Stimulated activated CD8-positive, alpha-beta memory T cell treated with anti-CD3 and anti-CD28 coated beads, Interleukin-15, amount 100 ng/mL, for 1 hour (primary cell): ENCODE measurements at places on chromosomes 5 and 9.

- DNase-seq = no peak
These were observed 145.4 kb upstream of the RAD23B start for GRCh38 chr9:107137495-107138202.

DNA sequence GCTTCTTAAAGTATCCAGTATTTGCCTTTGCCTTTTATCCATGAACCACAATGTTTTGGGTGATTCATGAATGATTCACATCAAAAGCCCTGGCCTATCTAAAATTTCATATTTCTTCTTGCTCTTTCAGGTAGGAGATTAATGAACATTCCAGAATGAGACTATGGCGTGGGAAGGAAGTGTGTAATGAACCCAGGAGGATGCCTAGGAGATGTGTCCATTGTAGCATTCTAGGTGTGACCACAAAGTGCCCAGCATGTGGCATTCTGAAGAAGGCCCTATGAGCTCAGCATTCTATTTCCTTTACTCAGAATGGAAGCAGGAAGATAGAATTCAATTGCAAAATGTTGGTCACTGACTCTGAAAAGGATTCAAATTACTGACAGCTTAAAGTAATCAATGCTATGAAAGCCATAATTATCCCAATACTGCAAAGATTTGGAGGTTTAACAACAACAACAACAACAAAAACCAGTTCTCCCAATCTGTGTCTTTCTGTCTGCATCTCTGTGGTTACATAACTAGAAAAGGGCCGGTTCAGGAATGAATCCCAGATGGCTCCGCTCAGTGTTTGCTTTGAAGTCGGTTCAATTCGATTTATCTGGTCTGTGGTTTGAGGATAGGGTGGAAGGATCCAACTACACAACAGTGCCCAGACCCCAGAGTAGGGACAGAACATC lies 126.7 kb downstream of the FOXD1 start:
- DNase-seq = no peak

DNA sequence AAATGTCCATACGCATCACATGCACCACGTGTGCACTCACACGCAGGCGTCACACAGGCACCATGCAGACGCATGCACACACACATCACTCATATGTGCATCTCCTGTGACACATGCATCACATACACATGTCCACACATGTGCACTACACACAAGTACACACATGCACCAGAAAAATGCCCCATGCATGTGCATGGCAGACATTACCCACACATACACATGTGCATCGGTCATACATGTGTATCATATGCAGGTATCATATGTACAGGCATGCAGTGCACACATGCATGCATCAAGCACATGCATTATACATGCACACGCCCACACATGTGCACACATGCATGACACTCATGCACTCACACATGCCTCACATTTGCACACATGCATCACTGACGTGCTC lies 26.1 kb downstream of the ADAMTS2 start:
- DNase-seq = no peak

GRCh38 chr5:55073211-55073610 lies 29.2 kb upstream of the GZMA start:
- no peak for DNase-seq

DNA sequence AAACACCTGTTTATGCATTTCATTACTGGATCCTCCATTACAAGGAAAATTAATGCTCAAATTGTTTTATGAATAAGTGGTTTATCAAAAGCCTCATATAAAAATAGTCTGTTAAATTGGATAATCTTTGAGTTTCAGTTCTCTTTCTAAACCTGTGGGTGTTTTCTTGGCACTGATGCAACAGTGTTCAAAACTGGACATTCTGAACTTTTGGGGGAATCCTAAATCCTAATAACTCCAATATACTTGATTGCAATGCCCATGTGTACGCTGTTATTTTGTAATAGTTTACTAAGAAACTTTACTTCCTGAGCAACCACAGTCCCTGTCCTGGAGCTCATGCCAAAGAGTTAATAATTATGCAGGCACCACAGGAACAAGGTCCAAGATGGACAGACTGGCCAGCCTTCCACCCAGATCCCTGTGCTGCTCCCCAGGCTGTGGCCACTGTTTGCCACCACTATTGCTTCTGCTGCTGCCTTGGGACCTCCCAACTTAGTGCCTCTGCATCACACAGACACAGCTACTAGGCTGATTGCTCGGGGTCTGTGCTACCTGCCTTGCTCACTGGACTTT lies 14.0 kb downstream of the IRGM start:
- DNase-seq = no peak

GRCh38 chr5:180523629-180524466 lies 29.7 kb downstream of the CNOT6 start:
- DNase-seq = no peak

DNA sequence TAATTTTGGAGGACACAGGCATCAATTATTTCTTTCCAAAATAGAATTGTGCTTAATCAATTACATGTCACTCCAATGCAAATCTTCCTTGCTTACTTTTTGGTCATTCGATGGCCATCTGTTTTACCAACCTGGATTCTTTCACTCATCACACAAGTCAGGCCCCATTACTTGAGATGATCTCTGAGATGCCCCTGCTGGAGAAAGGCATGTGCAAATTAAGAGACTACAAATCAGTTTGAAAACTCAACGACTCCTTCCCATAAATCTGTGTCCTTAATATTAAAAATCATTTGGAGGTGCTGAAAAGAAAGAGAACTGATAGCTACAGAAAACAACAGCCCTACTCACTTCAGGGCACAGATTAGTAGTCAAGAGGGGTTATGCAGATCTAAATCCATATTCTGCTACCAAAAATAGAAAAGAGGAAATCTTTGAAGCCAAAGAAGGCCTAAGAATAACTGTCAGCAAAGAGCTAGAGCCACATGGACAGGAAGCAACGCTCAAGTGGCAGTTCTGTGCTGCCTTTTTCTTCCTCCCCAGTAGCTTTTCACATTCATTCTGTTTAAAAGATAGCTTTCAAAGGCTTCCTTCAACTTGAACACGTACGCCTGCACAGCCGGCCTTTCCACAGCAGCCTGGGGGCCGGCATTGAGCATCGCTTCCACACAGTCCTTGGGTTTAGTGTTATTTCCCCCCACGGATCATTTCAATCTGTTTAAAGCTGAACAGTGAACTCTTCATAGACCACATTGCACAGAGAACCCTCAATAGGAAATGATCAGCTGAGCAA lies 79.3 kb upstream of the MAP3K1 start:
- DNase-seq = no peak

GRCh38 chr9:125888211-125888610 lies 141.0 kb downstream of the PBX3 start:
- DNase-seq = no peak

DNA sequence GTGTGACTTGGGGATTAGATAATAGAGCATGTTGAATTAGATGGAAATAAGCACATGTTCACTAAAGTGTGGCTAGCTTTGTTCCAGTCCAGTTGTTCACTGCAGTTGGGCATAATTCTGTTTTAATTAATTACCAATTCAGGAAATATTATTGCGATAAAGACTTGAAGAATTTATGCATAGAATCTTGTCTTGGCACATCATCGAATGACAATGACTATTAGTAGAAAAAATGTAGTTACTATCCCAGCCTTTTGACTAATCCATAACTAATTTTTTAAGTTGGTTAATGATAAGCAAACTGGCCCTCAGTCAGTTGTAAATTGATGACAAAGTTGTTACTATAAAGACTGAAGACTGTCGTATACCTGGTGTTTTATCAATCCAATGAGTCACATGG lies 10.5 kb downstream of the LNPEP start:
- DNase-seq = no peak

DNA sequence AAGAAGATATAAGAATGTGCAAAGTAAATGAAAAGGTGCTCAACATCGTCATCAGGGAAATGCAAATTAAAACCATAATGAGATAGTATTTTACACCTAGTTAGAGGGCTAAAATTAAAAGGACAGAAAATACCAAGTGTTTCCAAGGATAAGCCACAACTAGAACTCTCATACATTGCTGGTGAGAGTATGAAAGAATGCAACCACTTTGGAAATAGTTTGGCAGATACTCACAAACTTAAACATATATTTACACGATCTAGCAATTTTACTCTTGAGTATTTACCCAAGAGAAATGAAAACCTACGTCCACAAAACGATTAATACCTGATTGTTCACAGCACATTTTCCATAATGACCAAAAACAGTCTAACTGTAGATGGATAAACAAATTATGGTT lies 51.5 kb downstream of the AOPEP start:
- no peak for DNase-seq

GRCh38 chr5:149049371-149049781 lies 13.5 kb downstream of the SH3TC2 start:
- no peak for DNase-seq

DNA sequence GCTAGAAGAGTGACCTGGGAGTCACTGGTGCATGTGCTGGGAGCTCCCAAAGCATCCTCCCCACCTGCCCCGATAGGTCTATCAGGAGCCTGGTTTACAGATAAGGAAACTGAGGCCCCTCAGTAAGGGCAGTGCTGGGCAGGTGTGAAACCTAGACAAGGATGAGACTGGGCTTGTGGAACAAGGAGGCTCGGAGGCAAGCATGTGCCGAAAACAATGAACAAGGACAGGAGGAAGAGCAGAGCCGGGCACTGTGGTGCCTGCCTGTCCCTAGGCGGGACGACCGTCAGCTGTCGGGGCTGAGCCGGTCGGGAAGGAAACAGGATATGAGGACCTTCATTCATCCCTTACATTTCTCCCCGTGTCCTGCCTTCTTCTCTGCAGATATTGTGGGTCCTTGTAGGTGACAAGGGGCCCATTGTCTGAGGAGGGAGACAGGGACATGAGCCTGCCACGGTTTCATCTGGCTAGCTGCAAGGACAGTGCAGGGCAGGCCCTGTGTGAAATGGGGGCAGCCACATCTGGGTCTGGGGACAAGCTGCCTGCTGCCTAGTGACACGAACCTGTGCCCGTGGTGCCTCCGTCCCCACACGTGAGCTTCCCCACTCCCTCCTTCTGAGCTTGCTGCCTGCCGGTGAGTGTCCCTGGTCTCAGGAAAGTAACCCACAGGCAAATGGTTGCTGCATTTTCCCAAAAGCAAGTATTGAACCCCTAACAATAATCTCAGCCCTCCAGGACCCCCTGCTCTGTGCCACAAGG lies 18.6 kb downstream of the FGD3 start:
- DNase-seq = no peak

GRCh38 chr5:168833383-168833782 lies 254.2 kb upstream of the PANK3 start:
- DNase-seq = no peak

DNA sequence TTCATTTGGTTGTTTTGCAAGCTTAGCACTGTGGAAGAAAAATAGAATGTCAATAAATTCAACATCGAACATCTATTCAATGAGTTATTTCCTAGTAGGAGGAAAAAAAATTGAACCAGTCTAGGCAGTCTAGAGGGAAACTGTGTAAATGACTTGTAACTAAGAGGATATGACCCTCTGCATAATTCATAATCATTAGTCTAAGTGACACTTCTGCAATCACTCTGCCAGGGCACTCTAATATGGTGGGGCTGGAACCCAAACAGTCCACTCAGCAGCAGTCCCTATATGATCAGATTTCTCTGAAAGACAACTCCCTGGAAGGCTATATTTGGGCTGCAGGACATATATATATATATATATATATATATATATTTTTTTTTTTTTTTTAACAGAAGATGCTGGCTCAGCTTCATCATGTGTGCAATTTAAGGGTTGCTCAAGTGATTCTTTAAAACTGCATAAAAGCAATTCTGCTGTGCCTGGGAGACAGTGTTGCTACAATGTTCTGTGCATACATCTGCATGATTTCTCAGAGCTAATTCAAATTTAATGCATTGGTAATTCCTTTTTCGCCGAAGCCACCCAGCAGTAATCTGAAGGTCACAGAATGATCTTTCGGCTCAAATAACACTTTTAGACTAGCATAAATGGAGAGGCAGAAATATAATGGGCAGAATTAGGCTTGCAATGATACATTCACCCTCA lies 482.1 kb upstream of the ZNF608 start:
- no peak for DNase-seq

- no peak for DNase-seq
These were observed 117.1 kb downstream of the DAB2IP start for GRCh38 chr9:121768416-121769015.

- no peak for DNase-seq
These were observed 1.1 kb upstream of the DNAJB5 start for GRCh38 chr9:34988218-34989002.

DNA sequence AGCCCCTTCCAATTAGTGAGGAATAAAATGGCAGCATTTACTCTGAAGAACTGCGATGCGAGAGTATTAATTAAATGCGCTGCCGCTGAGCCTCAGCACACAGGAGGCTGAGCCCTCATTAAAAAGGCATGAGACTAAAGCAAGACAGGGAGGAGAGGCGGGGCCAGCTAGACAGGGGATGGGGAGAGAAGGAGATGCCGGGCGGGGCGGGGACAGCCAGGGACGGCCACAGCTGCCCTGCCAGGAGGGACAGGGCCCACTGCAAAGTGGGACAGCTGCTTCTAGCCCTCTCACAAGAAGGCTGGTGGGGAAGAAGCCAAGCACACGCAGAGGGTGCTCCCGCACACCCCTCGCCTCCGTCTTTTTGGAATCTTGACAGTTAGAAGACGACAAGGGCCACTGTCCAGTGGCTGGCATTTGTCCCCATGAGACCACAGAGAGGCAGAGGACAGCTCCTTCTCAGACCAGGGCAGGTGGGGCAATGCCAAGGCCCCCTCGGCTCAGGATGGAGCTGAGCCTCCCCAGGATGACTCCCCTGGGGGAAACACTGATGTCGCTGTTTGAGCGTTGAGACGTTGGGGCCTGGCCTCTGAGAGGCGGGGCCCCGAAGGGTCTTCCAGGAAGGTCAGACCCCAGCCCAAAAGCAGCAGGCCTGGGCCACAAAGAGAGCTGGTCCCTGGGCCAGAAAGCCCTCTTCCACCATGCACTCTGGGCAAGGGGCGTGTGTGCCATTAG lies 26.9 kb downstream of the ADAMTS2 start:
- no peak for DNase-seq

DNA sequence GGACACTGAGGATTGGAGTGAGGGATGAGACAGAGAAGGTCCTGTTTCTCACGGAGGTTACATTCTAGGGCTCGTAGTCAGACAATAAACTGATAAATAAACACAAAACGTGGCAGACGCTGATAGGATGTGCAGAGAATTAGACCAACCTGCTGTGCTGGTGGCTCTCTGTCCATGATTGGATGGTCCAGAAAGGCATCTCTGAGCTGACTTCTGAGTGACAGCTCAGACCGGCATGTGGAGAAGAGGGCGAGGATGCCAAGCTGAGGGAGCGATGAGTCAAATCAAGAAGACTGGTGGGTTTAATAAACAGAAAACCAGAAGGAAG lies 132.3 kb upstream of the TAF11L2 start:
- no peak for DNase-seq
